Body of pancreas (tissue), 4 donors: ENCODE measurements at places on chromosomes 12 and 14.

GRCh38 chr12:122872815-122873361 is 23.0 kb downstream of the VPS37B start:
- peak; percentile 57 for DNase-seq

- no peak for DNase-seq
Measured at GRCh38 chr12:132158677-132159554, 14.7 kb downstream of the NOC4L start.

GRCh38 chr14:103007555-103007954 is 49.8 kb downstream of the CDC42BPB start:
- DNase-seq, result no peak

- no peak for DNase-seq
Measured at GRCh38 chr14:105497671-105498429, 6.8 kb downstream of the TEDC1 start.

- no peak for DNase-seq
Measured at GRCh38 chr12:82930301-82930700, 243.6 kb downstream of the TMTC2 start.

DNA sequence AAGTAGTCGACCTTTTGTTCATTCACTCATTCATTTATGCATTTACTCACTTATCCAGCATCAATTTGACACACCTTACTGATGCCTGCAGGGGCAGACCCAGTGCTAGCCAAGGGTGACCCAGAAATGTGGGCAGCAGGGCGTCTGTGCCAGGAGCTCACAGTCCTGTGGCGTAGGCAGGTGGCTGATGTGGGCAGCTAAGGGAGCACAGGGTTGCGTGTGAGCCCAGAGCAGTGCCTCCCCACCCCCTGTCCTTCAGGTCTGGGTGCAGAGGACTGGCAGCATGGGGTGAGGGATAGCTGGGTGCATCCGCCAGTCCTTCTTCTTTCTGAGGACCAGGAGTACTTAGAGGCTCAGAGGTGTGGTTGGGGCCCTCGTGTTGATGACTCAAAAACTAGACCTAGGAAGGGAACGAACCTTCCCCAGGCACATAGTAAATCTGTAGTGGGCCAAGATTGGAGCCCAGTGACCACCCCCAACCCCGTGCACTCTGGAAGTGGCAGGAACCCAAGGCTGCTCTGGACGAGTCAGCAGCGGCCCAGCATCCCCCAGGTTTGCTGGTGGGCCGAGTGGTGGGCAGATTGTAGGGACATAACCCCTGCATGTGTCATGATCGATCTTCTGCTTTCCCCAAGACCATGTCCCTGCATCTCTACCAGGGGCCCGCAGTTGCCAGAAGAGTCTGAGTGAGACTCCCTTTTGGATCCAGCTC is 63.9 kb downstream of the BEGAIN start:
- DNase-seq, result no peak

- DNase-seq, result peak; percentile 22
Measured at GRCh38 chr12:131249246-131250027, 295.7 kb downstream of the ADGRD1 start.

- DNase-seq, result no peak
Measured at GRCh38 chr12:44817687-44818086, 58.4 kb downstream of the NELL2 start.

- no peak for DNase-seq
Measured at GRCh38 chr12:56521209-56521589, 421 bp upstream of the RBMS2 start.

DNA sequence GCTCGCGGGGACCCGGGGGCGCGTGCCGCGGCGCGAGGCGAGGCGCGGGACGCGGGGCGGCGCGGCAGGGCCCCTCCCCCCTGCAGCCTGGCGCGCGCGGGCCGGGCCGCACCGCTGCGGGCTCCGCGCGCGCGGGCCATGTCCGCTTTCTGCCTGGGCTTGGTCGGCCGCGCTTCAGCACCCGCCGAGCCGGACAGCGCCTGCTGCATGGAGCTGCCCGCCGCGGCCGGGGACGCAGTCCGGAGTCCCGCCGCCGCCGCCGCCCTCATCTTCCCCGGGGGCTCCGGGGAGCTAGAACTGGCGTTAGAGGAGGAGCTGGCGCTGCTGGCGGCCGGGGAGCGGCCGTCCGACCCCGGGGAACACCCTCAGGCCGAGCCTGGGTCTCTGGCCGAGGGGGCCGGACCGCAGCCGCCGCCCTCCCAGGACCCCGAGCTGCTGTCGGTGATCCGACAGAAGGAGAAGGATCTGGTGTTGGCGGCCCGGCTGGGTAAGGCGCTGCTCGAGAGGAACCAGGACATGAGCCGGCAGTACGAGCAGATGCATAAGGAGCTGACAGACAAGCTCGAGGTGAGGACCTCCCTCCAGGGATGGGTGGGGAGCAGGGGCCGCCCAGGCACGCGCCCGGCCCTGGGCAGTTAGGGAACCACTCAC is 820 bp downstream of the BICDL1 start:
- DNase-seq, result peak; percentile 85

DNA sequence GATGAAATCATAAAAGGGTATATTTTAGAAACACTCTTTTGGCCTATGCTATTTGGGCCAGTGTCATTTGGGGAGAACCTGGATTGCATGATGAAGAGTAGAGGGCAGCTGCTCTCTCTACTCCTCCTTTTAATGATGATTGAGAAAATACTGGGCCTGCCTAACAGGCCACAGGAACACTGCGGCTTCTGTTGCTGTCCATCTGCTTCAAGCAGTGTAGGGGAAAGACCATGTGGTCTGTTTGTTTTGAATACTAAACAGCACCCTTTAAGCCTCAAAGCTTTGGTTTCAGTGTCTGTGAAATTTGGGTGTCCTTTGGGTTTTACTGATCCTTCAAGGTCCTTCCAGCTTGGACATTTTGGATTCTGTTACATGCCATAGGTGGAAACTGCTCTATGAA is 78.0 kb downstream of the TTC6 start:
- no peak for DNase-seq

- DNase-seq, result peak; percentile 16
Measured at GRCh38 chr12:93128332-93128707, 199.2 kb upstream of the EEA1 start.

DNA sequence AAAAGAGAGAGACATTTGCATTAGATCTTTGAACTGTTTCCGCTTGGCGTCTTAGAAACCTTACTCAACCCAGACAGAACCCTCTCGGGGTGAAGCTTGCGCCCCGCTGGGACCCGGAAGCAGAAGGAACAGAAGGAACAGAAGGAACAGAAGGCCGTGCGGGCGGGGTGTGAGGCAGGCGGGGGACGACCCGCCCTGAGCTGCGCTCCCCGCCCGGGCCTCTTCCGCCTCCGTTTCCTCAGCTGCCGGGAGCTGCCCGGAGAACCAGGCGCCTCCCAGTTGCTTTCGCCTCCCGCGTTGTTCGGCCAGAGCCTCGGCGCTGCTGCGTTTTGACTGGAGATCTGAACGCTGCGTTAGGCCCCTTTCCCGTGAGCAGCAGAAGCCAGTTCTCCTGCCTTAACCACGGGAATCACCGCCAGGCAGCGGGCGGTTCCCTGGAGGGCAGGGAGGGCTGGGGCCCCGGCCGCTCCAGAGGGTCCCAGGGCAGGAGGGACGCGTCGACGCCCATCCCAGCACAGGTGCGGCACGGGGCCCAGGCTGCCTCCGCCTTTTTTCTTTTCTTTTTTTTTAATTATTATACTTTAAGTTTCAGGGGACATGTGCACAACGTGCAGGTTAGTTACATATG is 19.3 kb upstream of the MMP17 start:
- no peak for DNase-seq

- DNase-seq, result no peak
Measured at GRCh38 chr14:61344437-61345150, 23.2 kb downstream of the PRKCH start.

DNA sequence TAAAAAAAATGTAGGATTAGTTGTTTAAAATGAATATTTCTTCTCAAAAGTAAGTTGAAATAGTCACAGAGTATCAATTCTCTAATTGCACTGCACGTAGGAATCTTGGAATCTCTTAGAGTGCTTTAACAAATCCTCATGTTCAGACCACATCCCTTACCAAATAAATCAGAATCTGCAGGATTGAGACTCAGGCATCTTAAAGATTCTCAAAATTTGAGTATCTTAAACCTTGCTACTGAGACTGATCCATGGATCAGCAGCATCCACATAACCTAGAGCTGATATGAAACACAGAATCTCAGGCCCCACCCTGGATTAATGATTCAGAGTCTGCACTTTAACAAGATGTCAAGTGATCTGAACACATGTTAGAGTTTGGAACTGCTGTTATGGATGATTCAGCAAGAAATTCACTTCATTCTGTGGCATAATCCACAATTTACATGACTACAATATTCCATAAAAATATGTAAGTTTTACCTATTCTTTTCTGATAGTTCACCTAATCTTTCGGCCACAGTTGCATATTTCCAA is 58.7 kb downstream of the ADAMTS20 start:
- DNase-seq, result no peak

DNA sequence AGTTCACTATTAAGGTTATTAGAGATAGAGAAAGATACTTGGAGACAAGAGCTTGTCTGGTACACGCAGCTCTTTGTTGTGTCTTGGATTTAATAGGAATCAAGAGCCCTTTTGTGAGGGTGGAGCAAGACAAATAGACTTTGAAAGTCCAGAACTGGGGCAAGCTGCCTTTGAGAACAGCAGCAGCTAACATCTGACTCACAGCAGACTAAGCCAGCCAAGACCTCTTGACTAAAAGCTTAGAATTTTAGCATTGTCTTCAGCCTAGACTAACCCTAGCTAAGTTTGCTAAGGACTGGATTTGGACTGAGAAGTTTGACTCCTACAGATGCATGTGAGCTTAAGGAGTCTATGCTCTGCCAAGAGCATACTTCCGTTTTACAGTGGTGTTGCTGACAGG is 201.9 kb upstream of the RBM19 start:
- DNase-seq, result no peak

DNA sequence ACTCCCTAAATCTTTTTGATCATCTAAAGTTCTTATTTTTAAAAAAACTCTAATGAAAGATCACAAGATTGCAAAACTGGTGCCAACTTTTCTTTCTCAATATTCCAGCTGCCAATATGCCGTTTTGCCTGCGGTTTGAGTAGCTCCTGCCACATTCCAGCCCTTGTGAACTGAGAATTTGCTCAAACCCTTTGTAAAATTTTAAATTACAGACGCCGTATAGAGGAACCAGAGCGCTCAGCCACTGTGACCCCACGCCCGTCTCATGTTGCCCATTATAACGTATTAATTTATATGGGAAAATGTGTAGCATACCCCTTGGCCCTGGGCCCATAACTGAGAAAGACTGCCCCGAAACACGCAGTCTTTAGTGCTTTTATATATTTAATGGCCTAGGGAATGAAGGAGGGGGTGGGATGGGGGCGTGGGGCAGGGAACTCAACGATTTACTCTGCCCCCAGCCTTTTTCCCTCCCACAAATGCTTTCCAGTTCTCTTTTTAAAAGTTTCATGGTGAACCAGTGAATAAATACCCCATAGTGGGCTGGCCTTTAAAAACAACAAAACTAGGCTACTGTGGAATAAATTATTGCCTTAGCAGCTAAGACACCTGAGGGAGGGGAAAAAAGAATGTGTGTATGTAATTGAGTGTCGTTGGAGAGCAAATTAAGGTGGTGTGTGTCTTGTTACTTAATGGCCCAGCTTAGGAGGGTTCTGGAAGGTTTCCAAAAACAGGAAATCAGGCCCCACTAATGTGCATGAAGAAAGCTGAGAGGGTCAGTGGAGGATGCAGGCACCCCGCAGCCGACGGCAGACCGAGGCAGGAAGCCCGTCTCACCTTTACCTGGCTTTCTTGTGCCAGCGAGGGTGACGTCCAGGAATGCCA is 45.7 kb upstream of the RFLNA start:
- DNase-seq, result no peak

- no peak for DNase-seq
Measured at GRCh38 chr14:55914771-55915170, 203.4 kb upstream of the PELI2 start.

GRCh38 chr14:33254861-33255395 is 316.2 kb downstream of the NPAS3 start:
- no peak for DNase-seq

DNA sequence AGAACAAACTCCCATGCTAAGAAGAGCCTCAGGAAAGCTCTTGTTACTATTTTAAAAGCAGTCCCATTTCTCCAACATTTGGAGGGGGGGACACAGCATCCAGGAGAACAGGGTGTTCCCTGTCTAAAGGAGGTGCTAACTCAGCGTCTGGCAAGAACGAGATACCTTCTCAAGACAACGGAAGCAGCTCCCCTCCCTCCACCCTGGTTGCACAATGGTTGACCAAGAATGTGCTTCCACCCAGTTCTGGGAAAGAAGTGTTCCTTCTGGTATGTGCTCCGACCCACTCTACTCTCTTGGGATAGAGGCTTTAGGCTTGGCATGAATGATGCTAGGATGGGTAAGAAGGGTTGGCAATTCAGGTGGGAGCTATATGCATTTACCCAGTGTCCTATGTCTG is 1.5 kb upstream of the KRT6A start:
- DNase-seq, result peak; percentile 23

DNA sequence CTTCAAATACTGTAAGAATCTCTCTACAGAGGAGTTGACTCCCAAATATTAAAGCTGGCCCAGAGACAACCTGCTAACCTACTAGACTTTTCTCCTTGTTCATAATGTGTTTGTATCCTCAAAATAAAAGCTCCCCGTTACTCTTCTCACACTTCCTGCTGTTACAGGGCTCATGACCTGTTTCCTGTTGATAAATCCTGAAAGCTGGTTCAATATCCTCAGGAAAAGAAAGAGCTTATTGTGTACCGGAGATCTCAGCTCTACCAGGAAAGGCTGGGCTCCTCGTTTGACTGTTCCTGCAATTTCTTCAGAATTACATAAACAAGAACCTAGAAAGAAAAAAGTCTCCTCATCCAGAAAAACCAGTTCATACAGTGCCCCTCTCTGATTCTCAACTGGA is 30.8 kb downstream of the CLEC1A start:
- no peak for DNase-seq
